ENCODE measurements at places on chromosomes 5 and 9. TPM values are rescaled to one million over a fixed set of nuclear protein-coding genes. Genes with fewer than 3 reads are reported as not detected.
A peak's percentile ranks its signal among the peaks of the same experiment; 100 is the strongest.

SYNPO gene
- 0.05 TPM for total RNA-seq

SLC36A2 gene
- not detected for total RNA-seq

IFNE gene
- not detected for total RNA-seq

DNA sequence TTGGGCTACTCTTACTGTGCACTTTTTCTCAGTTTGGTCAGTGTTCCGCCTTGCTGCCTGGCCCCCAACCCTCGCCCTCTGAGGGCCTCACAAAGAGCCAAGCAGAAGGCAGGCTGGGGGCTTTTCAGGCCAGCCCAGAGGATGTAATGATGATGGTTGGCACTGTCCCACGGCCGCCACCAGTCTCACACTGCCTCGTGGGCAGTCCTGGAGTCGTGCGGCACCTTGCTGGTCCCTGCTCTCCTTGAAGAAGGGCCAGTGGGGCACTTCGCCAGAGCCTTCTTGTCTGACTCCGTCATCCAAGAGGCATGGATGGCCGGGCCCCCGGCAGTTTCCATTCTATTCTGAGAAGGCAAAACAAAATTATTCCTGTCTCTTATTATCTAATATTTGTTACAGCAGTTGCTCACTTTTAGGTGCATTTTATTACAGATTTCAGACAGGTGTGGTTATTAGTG is 21.0 kb downstream of the TENT4A start:
- H3K27ac ChIP-seq = peak overlapping the region; percentile 77
- H3K36me3 ChIP-seq = peaks cover 31% of the 10 kb centered on the region
- H3K4me1 ChIP-seq = peaks cover 77% of the 10 kb centered on the region
- no peak for DNase-seq
- H3K27me3 ChIP-seq = no peaks in the 10 kb centered on the region
- no peak overlapping the region for H3K4me3 ChIP-seq

DNA sequence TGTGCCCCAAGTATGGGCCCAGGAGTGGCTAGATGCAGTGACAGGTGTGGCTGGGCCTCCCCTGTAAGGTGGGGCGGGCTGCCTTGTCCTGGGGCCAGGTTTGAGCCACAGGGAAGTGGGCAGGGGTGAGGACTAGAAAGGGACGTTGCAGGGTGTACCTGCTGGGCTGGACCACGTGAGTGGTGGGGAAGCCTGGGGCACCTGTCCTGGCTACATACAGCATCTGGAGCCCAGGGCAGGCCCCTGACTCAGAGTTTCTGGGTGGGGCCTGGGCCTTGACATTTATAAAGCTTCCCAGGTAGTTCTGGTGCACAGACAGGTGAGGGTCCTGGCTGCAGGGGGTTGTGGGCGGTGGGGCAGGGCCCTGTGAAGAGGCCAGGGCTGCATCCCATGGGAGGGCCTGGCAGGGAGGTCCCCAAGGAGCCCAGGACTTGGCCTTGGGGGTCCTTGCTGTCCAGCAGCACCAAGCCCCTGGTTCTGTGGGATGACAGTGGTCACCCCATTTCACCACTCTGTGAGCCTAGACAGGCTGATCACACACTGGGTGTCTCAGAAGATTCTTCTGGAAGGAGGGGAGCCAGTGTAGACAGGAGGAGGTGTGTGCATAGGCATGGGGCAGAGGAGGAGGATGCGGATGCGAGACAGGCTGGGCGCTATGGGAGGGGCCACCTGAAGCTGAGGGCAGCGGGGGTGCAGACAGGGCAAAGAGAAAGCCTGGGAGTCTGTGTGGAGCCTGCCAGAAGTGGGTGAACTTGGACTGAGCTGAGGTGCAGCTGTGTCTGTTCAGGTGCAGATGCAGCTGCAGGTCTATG is 94.0 kb downstream of the PHF2 start:
- DNase-seq = no peak
- no peaks in the 10 kb centered on the region for H3K4me1 ChIP-seq
- H3K36me3 ChIP-seq = peaks cover 5% of the 10 kb centered on the region
- no peaks in the 10 kb centered on the region for H3K27me3 ChIP-seq
- H3K27ac ChIP-seq = no peak overlapping the region

DNA sequence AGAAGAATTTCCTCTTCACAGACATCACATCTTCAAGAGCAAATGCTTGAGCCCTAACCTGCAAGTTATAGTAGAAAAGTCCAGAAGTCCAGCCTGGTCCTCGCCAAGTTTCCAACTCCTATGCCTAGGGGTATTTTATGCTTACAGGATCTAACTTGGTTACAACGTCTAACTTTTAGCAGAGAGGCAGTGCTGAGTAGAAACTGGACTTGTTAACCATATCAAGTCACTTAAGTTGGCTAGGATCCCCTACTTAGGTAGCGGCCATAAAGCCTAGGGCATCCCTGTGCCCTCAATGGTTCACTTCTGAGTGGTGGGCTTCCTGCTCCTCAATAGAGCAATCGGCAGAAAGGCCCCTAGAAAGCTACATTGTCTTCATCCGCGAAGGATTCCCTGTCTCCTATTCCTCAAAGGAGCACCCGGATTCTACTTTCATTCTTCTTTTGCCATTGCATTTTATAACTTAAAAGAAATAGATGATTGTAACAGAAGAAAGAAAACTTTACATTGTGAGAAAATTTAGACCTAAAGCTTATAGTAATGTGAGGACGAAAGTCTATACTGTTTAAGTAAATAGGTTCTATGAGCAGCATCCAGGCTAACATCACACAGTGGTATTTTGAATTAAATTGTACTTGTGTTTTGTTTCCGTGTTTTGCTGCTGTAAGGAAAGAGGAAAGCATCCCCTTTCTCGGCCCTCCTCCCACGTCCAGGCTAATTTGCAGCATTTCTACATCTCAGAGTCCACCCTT is 1.3 kb upstream of the MTAP start:
- H3K4me1 ChIP-seq = peaks cover 38% of the 10 kb centered on the region
- H3K27ac ChIP-seq = peak overlapping the region; percentile 20
- DNase-seq = no peak
- H3K36me3 ChIP-seq = peaks cover 21% of the 10 kb centered on the region
- peaks cover 34% of the 10 kb centered on the region for H3K27me3 ChIP-seq
- peak overlapping the region; percentile 99 for H3K4me3 ChIP-seq

GRCh38 chr9:124011460-124012301 is at the start of gene LHX2:
Gene LHX2 (plus strand): TSS chr9:124011768. CDS start chr9:124012349, 581 bp downstream.
- peaks cover 17% of the 10 kb centered on the region for H3K4me1 ChIP-seq
- peaks cover 70% of the 10 kb centered on the region for H3K27me3 ChIP-seq
- peak within 1 kb of the TSS; percentile 34 for H3K4me3 ChIP-seq
- peak within 1 kb of the TSS; percentile 36 for H3K27ac ChIP-seq
- no peak for DNase-seq

DNA sequence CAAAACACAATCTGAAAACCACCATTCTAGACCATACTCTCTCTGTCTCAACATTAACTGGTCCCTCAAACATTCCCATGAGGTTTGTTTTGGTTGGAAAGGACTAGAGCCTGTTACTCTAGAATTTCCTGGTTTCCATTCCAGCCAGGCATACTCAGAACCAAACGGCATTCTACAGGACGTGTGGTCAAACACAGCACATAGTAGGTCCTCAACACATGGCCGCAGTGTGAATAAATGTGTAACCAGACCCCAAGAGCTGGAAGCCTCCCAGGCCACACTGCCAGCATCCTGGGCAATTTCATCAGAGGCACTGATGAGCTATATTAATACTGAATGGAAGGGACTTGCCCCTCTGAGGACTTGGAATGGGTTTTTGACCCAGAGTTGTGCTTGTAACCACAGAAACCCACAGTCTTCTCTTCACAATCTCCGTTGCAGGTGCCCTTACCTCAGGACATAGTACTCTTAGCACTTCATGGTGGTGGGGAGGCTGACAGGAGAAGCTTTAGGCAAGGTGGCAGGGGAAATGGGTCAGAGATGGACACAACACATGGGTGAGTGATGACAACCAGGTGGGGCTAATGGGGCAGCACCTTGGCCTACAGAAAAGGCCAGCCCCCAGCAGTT is 66.0 kb downstream of the ZNF366 start:
- no peaks in the 10 kb centered on the region for H3K36me3 ChIP-seq
- H3K4me3 ChIP-seq = no peak overlapping the region
- H3K27ac ChIP-seq = no peak overlapping the region
- no peaks in the 10 kb centered on the region for H3K4me1 ChIP-seq
- H3K27me3 ChIP-seq = peaks cover 4% of the 10 kb centered on the region
- no peak for DNase-seq

DNA sequence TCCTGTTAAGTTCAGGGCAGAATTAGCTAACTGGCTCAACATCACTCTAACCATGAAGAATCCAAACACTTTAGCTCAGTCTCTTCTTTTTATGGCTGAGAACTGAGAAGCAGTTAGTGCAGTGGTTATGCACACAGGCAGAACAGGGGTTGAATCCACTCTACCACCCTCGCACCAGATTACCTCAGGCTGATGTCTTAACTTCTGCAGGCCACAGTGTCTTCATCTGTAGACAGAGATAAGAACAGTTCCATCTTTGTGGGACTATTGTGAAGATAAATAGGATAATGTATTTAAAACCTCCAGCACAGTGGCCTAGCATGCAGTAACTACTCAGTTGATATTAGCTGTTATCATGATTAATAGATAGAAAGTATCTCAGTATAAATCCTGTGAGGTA is 54.8 kb downstream of the FAM114A2 start:
- no peaks in the 10 kb centered on the region for H3K4me1 ChIP-seq
- H3K27me3 ChIP-seq = peaks cover 3% of the 10 kb centered on the region
- H3K27ac ChIP-seq = no peak overlapping the region
